Stimulated activated CD8-positive, alpha-beta memory T cell treated with anti-CD3 and anti-CD28 coated beads, Interleukin-2, amount 100 ng/mL, for 48 hours (primary cell): ENCODE measurements at places on chromosomes 11 and 22.

DNA sequence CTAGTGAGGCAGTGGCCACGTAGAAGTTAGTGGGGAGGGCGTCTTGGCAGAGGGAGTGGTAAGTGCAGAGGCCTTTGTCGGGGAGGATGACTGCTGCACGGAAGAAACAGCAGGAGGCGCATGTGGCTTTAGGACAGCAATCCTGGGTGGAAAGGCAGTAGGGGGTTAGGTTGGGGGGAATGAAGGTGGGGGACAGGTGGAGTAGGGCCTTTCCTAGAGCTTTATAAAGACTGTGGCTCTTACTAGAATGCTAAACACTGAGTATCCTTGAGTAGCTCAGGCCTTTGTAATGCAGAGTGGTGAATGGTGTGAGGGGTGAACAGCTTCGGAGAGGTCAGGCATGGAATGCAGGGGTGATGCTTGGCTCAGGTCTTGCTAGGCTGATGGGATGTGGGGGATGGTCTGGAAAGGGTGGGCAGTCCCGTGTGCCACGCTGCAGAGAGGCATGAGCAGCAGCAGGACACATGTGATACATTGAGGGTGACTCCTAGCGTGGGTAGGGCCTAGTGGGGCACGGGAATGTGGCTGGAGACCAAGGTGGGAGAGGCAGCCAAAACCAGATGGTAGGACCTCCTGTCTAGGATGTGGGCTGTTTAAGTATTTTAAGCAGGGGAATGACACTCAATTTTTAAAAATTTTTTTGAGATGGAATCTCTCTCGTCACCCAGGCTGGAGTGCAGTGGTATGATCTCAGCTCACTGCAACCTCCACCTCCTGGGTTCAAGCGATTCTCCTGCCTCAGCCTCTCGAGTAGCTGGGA, 19.2 kb downstream of the AP2A2 start:
- no peak for DNase-seq

- DNase-seq, result no peak
Observed at GRCh38 chr11:65556470-65557279, 1.5 kb downstream of the LTBP3 start.

DNA sequence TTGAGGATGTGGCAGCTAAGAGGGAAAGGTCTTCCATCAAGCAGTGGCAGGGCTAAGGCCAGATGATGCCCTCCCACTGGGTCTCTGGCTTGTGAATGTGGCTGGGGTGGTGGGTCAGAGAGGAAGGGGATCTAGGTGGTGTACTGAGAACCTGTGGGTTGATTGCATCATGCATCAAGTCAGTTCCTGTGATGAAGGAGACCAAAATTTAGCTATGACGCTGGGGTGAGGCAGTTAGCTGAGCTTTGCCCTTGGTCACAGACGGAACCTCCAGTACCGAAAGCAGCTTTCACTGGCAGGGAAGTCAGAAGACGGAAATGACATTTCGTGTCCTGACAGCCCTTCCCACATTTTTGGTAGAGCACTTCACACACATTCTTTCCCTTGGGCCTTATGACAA, 20.7 kb downstream of the ATG16L2 start:
- DNase-seq, result no peak

- DNase-seq, result no peak
Observed at GRCh38 chr11:844693-845644, 2.3 kb downstream of the TSPAN4 start.

- no peak for DNase-seq
Observed at GRCh38 chr11:102985850-102986249, 30.3 kb upstream of the MMP13 start.
